ENCODE measurements at places on chromosomes 7 and 10. TPM values are rescaled to one million over a fixed set of nuclear protein-coding genes. Genes with fewer than 3 reads are reported as not detected.
A peak's percentile ranks its signal among the peaks of the same experiment; 100 is the strongest.

The POU6F2 gene
- not detected for polyA plus RNA-seq

The TNKS2 gene
- 14.4 TPM for polyA plus RNA-seq

DNA sequence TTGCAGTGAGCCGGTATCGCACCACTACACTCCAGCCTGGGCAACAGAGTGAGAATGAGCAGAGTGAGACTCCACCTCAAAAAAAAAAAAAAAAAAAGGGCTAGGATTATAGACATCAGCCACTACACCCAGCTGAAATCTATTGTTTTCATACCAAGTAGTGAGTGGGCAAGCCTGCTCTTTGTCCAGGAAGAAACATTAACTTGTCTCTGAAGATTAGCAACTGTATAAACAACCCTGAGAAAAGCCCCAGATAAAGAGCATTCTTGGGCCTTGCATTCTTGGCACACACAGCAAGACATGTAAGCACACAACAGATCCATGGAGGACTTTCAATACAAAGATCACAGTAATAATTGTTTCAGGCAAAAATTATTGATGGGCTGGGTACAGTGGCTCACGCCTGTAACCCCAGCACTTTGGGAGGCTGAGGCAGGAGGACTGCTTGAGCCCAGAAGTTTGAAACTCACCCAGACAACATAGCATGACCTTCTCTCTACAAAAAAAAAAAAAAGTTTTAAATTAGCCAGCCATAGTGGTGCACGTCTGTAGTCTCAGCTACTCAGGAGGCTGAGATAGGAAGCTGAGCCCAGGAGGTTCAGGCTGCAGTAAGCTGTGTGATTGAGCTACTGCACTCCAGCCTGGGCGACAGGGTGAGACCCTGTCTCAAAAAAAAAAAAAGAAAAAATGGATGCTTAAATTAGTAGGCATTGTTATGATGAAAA lies 4.4 kb downstream of the PSPH start:
- peak; percentile 77 for DNase-seq

- DNase-seq = no peak
These were observed 7.7 kb downstream of the NACAD start for GRCh38 chr7:45080958-45081669.
